Mesenteric fat pad (tissue), 1 donor: ENCODE measurements at places on chromosomes 7 and 10. TPM values are rescaled to one million over a fixed set of nuclear protein-coding genes. Genes with fewer than 3 reads are reported as not detected.

DNA sequence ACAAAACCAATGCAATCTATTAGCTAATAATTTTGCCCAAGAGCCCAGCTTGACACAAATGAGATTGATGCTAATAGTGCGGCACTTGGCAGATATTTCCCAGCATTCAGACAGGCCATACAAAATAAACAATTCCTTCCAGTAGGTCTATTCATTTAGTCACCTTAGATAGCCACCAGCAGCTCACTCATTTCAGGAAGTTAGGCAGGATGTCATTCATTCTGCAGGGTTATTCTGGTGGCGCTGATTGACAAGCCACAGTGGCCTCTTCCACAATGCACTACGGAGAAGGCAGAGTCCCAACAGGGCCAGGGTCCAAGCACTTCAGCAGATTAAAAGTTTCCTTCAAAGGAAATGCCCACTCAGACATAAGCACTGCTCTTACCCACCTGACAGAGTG lies 55.8 kb downstream of the PIK3AP1 start:
- DNase-seq, result no peak

- no peak for DNase-seq
These were observed 330.6 kb upstream of the LRRN3 start for GRCh38 chr7:110760341-110760740.

DNA sequence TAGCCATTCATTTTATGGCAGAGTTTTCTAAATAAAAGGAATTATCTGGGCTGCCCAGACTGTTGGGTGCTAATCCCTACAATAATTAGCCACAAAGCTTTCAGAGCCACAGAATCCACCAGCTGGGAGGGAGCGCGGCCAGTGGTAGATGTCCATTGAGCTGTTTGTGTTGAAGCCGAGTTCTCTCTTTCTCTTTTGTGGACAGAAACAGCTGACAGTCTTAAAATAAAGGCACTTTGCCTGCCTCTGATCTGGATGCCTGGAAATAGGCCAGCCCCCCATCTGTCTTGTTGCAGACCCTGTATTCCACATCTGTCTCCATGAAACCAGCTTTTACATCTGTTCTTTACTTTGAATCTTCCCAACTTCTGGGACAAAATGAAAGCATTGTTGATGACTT lies 66.1 kb downstream of the MTPN start:
- no peak for DNase-seq

Gene KAZALD1
- total RNA-seq, result 1.9 TPM
